Activated naive CD4-positive, alpha-beta T cell (primary cell): ENCODE measurements at places on chromosomes 2 and 18.

- no peak for DNase-seq
These were observed 151.8 kb upstream of the WDSUB1 start for GRCh38 chr2:159438284-159438683.

- DNase-seq: peak; percentile 58
These were observed 1.2 kb upstream of the DNAJB2 start for GRCh38 chr2:219277703-219278654.

DNA sequence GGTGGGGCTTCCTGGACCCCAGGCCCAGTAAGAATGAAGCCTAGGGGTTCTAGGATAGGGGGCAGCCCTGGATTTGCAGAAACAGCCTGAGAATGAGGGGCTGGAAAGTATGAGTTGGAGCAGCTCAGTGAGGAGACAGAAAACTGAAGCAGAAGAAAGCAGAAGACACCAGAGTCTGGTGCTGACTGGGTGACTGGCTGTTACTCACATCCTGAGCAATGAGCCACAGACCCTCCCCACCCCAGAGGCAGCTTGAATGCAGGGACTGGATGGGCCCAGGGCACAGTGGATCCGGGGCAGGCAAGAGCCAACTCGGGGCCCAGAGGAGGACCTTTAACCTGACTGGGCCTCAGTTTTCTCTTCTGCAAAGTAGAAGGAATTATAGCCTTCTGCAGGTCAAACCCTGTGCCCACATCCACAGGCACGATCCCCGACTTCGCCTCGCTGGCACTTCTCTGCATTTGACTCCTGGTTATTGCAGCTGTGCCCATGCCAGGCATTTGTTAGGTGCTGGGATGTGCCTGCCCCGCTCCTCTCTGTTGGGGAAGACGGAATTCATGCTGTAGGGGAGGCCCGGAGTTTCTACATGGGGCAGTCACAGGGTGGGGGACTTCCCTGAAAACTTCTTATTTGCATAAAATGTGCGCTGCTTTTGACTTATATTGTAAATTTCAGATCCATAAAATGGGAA is 8.5 kb downstream of the STEAP3 start:
- DNase-seq: no peak

DNA sequence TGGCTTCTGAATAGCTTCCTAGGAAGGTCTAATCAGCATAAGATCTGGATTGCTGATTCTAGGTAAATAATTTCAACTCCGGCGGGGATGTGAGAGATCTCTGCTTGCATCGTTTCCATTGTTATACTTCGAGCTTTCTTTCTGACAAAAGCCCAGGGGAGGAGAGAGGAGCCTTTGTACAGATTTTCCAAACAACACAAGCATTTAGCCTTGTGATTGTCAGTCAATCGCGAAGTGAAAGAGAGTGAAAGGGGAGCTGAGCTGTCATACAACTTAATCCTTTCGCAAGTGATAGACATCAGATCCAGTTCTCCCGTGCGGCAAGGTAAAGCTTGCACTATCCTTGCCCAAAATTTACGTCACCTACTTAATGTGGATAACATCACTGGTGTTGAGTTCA is 26.2 kb downstream of the RALB start:
- DNase-seq: no peak

DNA sequence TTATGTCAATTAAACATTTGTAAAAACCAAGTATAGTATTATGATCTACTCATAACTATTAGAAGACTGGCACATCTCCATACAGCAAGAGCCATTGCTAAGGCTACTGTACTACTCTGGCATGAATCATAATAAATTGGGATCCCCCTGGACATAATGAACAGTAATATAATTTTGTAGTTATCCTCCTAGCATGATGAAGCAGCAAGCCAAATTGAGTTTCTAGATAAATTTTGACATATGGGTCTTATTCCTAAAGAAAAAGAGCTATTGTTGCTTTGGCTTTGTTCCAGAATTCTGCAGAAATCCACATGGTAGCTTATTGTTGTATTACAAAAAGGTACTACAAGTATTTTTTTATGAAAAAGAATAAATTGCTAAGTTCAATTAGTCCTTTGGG is 204.3 kb downstream of the CAMKMT start:
- no peak for DNase-seq
